ENCODE measurements at places on chromosomes 2 and 18.

DNA sequence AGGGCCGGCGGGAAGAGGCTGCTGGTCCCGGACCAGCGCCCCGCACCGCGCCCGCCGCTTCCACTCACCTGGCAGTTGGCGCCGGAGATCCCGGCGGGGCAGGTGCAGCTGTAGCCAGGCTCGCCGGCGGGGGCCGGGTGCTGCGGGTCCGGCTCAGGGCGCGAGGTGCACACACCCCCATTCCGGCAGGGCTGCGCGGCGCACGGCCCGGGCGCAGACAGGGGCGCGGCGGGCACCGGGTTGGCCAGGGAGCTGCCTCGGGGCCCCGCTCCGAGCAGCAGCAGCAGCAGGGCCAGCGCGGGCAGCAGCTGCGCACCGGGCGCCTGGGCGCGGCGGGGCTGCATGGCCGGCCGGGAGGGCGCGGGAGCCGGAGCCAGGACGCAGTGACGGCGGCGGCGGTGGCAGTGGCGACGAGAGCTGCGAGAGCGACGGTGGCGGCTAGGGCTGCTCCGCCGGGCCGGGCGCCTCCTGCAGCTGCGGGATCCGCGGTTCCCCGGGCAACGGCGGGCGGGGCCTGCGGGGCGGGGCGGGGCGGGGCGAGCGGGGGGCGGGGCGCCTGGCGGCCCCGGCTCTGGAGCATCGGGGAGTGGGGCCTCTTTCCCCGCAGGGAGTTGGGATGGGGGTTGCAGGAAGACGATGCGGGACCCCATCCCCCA lies at the start of gene DNER:
Gene DNER, minus strand, starts transcription at position 476 of the 656 bp plus-strand sequence. Its CDS starts 132 bp downstream, at position 344.
- no peak for DNase-seq

- no peak for DNase-seq
Measured at GRCh38 chr2:74286725-74287124, 56.5 kb downstream of the SLC4A5 start.

GRCh38 chr2:128901572-128902391 lies 583.1 kb upstream of the HS6ST1 start:
- DNase-seq: no peak

GRCh38 chr2:179746981-179747380 lies 114.4 kb downstream of the ZNF385B start:
- no peak for DNase-seq

DNA sequence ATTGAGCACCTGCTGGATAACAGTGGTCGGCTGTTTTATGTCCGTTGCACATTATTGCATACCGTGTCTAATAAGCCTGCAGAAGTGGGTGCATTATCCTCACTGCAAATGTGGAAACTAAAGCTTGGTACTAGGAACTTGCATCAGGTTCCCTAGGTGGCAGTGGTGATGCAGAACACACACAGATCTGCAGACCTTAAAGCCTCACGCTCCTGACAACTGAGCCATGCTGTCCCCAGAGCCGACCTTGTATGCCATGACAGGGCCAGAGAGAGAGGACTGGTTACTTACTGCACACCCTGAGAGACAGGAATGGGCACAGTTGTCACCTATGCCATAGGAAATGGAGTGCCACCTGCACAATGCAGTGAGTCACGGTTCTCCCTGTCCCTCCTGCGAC lies 151.8 kb downstream of the SH3RF3 start:
- DNase-seq: no peak

- DNase-seq: no peak
Measured at GRCh38 chr2:43399098-43399497, 172.7 kb upstream of the ZFP36L2 start.

DNA sequence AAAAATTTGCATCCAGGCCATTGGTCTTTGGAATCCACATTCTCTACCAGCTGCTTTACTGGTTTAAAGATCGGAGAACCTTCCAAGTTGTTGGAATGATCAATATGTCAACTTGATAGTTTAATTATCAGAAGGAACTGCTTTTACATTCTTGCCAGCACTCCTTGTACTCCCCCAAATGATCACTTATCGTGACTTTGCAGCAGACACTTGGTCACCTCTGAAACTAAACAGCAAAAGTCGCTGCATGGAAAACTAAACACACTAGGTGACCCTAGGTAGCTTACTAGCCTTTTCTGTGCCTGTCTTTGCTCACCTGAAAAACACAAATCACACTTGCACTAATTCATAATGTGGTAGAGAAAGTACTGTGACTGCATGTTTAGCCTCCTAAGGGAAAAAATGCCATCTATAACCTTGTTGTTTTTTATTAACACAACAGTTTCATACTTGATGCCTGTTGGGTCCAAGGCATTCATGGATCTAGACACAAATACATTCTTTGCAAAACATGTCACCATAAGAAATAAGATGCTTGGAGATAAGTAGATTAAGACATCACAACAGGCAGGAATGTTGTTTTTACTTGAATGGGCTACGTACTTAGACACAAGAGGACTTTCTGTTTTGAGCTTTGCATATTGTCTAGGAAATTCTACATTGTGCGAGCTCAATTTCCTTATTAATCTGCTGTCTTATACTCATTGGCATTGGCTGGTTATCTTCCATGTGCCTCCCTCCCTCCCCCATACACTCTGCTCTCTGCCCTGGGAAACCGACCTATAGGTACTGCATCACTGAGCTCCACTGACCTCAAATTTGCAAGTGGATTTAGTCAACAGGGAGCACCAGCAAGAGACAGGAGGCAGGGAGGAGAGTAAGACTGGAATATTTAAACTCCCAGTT lies 219.1 kb upstream of the STK17B start:
- no peak for DNase-seq

- DNase-seq: no peak
Measured at GRCh38 chr2:169910109-169910799, 83.0 kb downstream of the UBR3 start.

DNA sequence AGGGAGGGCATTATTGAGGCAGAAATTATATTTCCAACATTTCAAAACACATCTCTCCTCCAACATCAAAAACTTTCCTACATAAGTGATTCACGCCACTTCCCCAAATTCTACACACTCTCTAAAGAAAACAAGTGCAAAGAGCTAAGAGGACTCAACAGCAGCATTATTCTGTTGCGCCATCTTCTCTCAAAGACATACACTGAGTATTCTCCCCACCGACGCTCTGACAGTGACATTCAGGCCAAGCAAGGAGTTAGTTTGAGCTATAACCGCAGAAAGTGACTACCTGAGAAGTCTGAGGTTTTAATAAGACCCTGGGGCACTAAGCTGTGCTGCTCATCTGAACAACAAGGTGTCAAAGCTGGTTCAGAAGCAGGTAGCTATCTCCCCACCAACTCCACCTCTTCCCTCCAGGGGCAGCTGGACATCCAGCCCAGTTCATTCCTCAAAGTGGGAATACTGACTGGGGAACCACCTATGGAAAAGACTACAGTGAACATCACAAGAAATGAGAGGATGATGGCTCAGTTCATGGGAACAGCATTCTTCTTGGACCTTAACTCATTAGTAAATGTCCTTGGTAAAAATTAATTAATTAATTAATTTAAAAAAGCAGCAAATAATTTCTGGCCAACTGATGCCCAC lies 309.5 kb upstream of the CCDC68 start:
- no peak for DNase-seq

GRCh38 chr2:95316466-95317122 lies 19.4 kb downstream of the KCNIP3 start:
- no peak for DNase-seq

DNA sequence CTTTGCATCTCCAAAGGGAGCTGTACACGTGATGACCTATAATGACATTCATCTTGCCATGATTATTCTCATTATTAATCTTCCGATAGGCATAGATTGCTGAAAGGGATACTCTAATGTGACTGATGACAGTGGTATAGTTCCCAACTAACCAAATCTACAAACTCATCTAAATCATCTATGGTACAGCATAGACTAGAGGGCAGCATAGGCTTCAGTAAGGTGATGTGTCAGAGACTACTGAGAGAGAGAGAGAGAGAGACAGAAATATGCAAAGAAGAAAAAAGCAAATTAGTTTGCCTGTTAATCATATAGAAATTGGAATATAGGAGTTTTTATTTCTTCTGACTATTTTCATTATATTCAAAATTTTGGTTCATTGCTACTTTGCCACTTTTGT lies 89.3 kb downstream of the CSRNP3 start:
- DNase-seq: no peak

DNA sequence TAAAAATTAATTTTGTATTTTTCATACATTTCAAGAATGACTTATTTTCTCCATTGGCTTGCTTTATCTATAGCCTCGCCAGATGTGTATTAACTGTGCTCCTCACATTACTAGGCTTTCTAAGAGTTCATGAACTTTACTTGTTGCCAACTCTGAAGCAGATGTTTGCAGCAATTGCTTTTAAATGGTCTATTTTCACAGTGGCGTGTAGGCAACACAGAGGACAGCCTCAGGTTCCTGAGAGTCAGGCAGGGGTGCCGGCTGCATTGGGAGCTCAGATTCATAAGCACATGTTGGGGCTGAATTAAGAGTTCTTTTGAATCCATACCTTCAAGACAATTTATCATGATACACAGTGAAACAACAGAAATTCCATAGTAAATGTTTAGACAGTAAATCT lies 179.2 kb upstream of the PXDN start:
- DNase-seq: no peak
